ENCODE measurements at places on chromosomes 5 and 9.

DNA sequence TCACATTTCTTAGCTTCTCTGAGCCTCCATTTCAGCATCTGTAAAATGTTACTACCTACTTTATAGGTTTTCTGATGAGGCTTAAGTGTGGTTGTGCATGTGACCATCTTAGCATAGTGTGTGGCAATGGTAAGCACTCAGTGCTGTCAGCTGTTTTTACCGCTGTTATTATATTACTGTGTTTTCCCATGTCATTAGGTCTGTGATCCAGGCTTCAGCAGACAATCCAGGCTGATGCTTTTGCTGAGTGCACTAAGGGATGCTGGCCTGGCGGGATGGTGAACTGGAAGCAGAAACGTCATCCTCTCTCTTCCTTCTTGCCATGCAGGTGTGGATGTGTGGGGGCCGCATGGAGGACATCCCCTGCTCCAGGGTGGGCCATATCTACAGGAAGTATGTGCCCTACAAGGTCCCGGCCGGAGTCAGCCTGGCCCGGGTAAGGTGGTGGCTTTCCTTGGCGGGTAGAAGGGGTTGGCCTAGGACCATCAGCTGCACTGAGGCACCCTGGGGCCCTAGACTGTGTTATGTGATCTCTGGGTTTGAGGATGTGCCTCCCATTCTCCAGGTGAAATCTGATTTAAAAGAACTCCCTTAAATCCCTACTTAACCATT is 41.9 kb upstream of the SAP30L start:
- no peak for DNase-seq

DNA sequence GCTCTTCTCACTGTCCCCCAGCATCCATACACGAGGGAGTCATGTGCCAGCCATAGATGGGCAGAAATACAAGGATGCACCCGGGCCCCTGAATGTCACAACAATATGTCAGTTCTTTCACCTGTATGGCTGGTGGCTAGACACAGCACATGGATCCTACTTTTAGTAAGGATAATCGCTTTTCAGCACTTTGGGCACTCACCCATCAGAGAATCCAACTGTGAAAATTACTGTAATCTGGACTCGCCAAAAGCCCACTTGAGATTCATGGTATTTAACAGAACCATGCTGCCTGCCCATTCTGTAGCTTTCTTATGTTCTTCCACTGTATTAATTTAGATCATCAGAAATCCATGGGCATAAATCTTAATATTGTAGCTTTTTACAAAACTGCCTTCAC is 124.8 kb downstream of the FRMD3 start:
- DNase-seq: no peak

DNA sequence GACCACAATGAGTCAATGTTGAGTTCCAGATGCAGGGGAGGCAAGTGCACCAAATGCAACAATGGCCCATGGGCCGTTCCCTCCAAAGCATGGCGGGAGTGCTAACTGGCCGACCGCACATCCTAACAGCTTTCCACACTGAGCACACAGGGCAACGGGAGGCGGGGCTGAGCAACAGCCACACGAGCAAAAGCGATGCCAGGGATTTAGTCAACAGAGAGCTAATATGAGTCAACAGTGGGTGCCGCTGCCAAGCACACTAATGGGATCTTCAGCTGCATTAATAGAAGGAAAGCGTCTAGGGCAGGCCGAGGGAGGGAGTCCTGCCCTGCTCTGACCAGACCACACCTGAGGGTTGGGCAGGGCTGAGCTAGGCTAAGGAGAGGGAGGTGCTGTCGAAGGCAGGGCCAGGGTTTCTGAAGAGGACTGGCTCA is 4.6 kb downstream of the EPB41L4B start:
- DNase-seq: no peak

GRCh38 chr9:121573717-121574485 is 74.3 kb upstream of the GGTA1 start:
- DNase-seq: no peak

- DNase-seq: no peak
These were observed 145.3 kb downstream of the HINT1 start for GRCh38 chr5:131019601-131020315.

- DNase-seq: no peak
These were observed 680.0 kb downstream of the SEMA5A start for GRCh38 chr5:8865686-8866374.
